Fibroblast of lung (primary cell): ENCODE measurements at places on chromosomes 2 and 18. TPM values are rescaled to one million over a fixed set of nuclear protein-coding genes. Genes with fewer than 3 reads are reported as not detected.
A peak's percentile ranks its signal among the peaks of the same experiment; 100 is the strongest.

DNA sequence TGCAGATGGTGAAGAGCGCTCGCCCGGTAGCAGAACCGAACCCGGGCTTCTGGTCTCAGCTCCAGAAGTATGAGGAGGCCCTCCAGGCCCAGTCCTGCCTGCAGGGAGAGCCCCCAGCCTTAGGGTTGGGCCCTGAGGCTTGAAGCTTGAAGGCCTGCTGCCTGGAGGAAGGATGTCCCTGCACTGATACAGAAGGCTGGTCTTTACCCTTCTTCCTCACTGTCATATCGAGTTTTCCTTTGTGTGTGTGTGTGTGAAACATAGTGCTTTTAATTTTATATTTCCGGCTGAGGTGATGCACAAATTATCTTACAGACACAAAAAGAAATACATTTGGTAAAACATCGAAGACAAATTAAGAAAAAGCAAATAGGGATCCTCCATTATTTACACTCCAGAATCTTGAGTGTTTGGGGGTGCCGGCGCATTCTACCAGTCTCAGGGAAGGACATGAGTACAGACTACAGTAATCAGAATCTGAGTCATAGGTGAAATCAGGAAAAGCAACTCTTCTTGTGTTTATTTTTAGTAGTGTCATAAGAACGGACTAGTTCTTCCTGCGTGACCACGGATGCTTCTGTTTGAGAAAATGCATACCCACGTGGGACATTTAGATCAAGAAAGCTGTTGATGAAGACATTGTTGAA, 1.3 kb downstream of the DUSP28 start:
- no peaks in the 10 kb centered on the region for H3K27me3 ChIP-seq
- DNase-seq, result peak; percentile 71
- no peaks in the 10 kb centered on the region for H3K36me3 ChIP-seq

DNA sequence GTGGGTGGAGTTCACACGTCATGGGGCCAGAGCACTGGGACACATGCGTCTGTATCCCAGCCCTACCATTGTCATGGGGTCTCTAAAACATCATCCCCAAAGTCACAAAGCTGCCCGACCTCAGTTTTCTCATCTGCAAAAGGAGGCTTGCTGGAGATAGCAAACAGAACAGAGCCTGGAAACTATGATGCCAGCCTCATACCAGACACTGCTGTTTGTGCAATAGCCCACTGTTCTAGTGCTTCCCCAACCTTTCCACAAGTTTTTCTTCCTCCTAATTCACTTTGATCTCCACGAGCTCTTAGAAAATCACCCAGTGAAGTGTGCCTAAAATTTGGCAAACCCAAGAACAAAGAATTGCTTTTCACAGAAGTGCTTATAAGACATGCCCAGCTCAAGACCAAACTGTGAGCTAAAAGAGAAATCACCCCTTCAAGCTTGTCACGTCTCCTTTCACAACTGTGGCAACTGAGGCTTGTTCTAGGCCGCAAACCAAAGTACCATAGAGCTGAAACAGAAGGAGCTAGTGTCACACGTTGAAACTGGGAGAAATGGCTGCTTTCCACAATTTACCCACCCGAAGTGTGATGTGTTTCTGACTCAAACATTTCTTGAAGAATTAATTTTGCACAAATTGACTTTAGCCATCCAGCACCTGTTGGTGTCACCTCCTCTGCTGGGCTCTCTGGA, 162.7 kb upstream of the ID2 start:
- no peak overlapping the region for H3K27ac ChIP-seq
- H3K27me3 ChIP-seq, result no peaks in the 10 kb centered on the region
- no peaks in the 10 kb centered on the region for H3K4me1 ChIP-seq
- no peaks in the 10 kb centered on the region for H3K36me3 ChIP-seq
- no peak for DNase-seq
- H3K4me3 ChIP-seq, result no peak overlapping the region

- no peak overlapping the region for H3K4me3 ChIP-seq
- DNase-seq, result peak; percentile 98
- no peaks in the 10 kb centered on the region for H3K36me3 ChIP-seq
- no peak overlapping the region for H3K27ac ChIP-seq
Measured at GRCh38 chr18:60053747-60054304, 154.0 kb downstream of the PMAIP1 start.

DNA sequence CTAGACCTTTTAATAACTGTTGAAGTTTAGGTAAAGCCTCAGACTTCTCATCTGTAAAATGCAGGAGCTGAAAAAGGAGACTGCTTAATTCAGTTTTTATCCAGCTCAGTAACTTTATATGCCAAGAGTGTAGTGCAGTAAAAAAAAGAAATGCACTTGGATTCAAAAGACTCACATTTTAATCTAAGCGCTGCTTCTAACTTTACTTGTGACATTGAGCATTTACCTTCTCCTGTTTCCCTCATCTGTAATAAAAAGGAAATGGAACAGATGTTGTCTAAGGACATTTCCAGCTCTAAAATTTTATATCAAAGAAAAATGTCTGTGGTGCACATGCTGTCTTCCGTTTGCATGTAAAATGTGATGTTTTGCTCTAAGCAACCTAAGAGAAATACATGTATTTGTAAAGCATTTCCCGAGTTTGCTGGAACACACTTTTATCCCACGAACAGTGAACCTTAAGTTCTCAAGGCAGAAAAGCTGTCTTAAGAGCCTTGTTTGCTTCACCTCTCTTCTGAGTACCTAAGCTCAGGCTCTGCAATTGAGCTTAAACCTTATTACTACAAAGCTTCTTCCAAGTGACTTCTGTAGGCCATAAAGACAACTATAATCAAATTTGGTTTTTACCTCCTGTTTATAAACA, 24.2 kb upstream of the TANK start:
- H3K27ac ChIP-seq, result no peak overlapping the region
- H3K4me1 ChIP-seq, result no peaks in the 10 kb centered on the region
- DNase-seq, result no peak
- H3K4me3 ChIP-seq, result no peak overlapping the region
- H3K36me3 ChIP-seq, result no peaks in the 10 kb centered on the region

DNA sequence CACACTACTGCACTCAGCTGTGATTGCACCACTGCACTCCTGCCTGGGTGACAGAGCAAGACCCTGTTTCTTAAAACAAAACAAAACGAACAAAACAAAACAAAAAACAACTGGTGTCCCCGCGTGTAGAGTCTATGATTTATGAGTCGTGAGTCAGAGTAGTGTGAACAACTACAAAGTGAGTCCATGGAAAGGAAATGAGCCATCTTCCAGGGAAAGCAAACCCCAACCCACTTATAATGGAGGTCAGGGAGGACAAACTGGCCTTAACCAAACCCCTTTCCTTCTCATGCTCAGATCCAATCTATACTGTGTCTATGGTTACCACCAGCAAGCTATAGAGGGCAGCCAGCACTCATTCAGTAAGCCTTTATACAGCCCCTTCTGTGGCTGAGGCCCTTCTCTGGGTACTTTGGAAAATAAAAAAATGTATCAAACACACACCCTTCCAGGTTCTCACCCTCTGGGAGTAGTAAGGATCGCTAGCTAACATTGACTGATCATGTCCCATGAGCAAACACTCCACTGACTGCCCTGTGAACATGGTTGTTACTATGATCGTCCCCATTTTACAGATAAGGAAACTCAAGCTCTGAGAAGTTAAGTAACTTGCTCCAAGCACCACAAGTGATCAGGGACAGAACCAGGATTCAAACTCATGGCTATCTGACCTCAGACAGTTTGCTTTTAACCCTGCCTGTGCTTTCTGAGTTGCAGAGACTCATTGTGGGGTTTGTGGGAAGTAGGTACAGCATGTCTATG, 24.7 kb upstream of the COLEC12 start:
- no peak overlapping the region for H3K27ac ChIP-seq
- no peak overlapping the region for H3K4me3 ChIP-seq
- DNase-seq, result peak; percentile 55
- H3K27me3 ChIP-seq, result no peaks in the 10 kb centered on the region
- peaks cover 4% of the 10 kb centered on the region for H3K4me1 ChIP-seq

DNA sequence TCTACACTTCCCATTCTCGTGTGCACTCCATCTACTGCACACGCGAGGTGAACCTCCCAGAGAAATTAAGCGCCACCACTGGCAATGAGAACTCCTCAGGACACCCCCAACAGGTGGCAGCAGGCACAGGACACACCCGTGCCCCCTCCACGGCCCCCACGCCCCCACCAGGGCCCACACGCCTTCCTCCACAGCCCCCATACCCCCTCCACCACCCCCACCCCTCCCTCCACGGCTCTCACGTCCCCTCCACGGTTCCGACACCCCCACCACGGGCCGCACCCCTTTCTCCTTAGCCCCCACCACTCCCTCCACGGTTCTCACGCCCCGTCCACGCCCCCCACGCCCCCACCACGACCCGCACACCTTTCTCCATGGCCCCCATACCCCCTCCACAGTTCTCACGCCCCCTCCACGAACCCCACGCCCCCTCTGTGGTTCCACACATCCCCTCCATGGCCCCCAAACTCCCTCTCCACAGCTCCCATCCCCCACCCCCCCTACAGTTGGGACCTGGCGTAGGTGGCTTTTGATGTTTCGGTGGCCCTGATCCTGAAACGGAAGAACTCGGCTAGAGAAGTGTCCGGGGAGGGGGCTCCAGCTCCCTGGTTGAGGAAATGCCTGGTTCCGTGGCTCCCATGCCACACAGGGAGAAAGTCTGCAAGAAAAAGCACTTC, 110.8 kb downstream of the ZNF516 start:
- H3K27ac ChIP-seq, result no peak overlapping the region
- H3K36me3 ChIP-seq, result peaks cover 2% of the 10 kb centered on the region
- no peaks in the 10 kb centered on the region for H3K27me3 ChIP-seq
- no peaks in the 10 kb centered on the region for H3K4me1 ChIP-seq
- no peak for DNase-seq
- H3K4me3 ChIP-seq, result no peak overlapping the region

DNA sequence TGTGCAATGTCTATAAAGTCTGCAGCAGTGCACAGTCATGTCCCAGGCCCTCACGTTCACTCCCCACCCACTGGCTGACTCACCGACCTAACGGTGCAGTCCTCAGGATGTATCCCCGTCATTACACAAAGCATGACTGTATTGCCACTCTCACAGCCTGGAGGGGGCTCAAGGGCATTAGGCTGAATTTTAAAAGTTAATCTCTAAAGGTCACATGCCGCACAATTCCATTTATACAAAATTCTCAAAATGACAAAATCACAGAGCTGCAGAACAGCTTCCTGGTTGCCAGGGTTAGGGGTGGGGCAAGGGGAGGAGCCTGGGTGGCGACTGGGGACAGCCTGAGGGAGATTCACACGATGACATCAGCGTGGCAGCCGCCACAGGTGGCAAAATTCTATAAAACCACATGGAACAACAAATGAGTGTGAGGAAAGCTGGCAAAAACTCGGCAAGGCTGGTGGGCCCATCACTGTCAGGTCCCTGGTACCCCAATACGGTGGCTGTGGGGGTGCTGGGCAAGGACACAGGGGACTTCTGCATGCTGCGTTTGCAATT, 97.6 kb downstream of the NDUFA10 start:
- H3K4me3 ChIP-seq, result no peak overlapping the region
- no peak overlapping the region for H3K27ac ChIP-seq
- no peaks in the 10 kb centered on the region for H3K4me1 ChIP-seq
- no peaks in the 10 kb centered on the region for H3K27me3 ChIP-seq
- no peaks in the 10 kb centered on the region for H3K36me3 ChIP-seq

DNA sequence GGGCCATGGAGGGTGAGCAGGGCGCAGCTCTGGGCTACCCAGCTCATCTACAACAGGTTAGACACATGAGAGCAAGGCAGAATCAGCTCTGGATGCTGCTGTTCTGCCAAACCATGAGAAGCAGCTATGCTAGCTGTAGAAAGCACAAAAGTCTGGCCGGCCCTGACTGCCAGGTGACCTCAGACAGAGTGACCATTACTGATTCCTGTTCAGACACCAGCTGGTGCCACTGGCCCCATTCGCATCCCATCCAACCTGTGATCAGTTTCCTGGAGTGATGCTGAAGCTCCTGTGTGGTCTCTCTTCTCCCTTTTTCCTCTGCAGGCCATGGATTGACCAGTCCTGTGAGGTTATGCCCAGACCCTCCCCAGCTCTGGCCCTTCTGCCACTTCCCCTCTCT, 14.3 kb downstream of the RBMS1 start:
- no peak overlapping the region for H3K4me3 ChIP-seq
- no peaks in the 10 kb centered on the region for H3K36me3 ChIP-seq
- H3K4me1 ChIP-seq, result peaks cover 5% of the 10 kb centered on the region
- H3K27ac ChIP-seq, result no peak overlapping the region
- no peaks in the 10 kb centered on the region for H3K27me3 ChIP-seq
- no peak for DNase-seq

DNA sequence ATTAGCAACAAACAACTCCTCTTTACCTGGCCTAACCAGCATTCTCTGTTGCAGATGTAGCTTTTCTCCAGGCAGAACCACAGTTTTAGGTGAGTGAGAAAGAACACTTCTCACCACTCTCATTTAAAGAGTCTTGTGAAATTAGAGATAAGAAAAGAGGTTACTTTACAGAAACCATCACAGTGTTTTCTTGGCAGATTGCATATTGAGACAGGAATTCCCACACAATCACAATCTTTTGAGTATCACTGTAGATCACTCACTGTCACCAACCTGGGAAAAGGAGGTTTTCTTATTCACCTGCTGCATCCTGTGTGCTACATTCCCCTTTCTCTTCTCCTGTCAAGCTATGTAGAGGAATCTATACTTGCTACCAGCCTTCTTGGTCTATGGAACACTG, 574.6 kb downstream of the SLC4A3 start:
- no peaks in the 10 kb centered on the region for H3K36me3 ChIP-seq
- DNase-seq, result no peak
- H3K4me3 ChIP-seq, result no peak overlapping the region
- H3K4me1 ChIP-seq, result peaks cover 3% of the 10 kb centered on the region

- no peak overlapping the region for H3K4me3 ChIP-seq
- H3K27me3 ChIP-seq, result no peaks in the 10 kb centered on the region
- H3K4me1 ChIP-seq, result no peaks in the 10 kb centered on the region
- DNase-seq, result peak; percentile 24
Measured at GRCh38 chr2:65537651-65538385, 105.4 kb upstream of the SPRED2 start.

DNA sequence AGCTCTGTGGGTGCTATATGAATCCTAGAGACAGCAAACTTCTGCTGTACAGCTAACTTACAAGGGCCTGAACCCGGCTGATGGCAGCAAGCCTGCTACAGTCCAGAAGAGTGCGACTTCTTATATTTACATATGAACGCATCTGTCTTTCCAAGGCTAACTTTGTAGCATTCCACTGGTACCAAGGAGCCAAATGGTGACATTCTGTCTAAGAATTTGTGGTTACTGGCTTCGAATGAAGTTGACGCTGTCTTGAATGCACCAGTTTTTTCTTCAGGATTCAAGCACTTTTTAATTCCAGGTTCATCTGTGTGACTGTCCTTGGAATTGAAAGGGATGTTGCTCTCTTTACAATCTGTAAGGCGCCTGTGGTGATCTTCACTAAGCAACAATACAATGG, 42.4 kb downstream of the THUMPD2 start:
- H3K36me3 ChIP-seq, result peaks cover 2% of the 10 kb centered on the region
- H3K27me3 ChIP-seq, result no peaks in the 10 kb centered on the region
- H3K27ac ChIP-seq, result peak overlapping the region; percentile 53

NAPG gene
- total RNA-seq, result 30.8 and 33.7 TPM in 2 replicates

LDLRAD4 gene
- under 0.01 TPM in 1 of 2 replicates, not detected in the other for total RNA-seq

ADCYAP1 gene
- not detected in 2 replicates for total RNA-seq

ACTG2 gene
- 4.1 TPM in 2 replicates for total RNA-seq
